ENCODE measurements at places on chromosomes 2 and 18.

GRCh38 chr2:109527846-109528705, 85.7 kb downstream of the SEPTIN10 start:
- DNase-seq: no peak

DNA sequence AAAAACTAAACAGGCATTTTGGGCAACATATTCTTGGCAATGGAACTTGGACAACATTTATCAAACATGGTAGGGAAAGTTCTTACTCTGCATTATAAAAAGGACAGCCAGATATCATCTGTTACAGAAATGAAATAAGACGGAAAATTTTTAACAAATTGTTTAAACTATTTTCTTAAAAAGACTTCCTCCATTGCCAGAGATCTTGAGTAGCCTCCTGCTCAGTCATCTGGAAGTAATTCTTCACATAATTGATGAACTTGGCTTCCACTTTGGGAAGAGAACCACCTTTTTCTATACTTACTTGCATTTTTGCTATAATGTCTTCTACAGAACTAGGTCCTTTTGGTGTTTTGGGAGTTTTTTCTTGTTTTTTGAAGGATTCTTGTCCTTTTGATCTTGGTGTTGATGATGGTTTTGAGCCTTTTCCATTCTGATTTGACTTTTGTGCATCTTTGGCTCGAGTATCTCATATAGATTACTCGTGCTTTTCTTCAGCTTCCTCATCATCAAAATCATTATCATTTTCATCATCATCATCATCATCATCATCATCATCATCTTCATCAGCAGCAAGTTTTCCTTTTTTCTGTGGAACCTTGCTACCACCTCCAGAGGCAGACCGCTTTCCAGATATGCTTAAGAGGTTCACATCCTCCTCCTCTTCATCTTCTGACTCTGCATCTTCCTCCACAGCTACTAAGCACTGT, 66.2 kb downstream of the CD28 start:
- no peak for DNase-seq

- no peak for DNase-seq
Measured at GRCh38 chr2:102520801-102521200, 47.8 kb downstream of the SLC9A4 start.

DNA sequence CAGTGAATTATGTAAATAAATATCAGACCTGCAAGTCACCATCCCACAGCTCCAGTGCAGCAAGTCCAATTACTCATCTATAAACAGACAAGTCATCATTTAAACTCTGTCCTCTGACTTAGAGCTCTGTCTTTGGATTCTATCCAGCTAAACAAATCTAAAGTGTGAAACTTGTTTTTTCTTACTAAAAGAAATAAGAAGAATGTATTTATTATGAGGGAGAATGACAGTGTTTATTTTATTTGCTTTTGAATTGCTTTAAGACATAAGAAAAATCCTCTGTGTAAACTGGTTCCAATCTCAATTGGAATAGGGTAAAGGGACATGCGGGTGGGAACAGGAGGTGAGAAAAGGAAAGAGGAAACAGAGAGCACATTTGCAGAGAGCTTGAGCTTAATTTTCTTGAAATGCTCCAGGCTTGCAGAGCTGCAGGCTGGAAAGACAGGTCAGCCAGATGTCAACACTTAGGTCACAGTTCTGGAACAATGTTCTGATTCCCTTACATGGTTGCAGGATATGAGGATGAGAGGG, 355.8 kb downstream of the MEIS1 start:
- DNase-seq: no peak

- no peak for DNase-seq
Measured at GRCh38 chr2:45668509-45668908, 17.0 kb downstream of the PRKCE start.

DNA sequence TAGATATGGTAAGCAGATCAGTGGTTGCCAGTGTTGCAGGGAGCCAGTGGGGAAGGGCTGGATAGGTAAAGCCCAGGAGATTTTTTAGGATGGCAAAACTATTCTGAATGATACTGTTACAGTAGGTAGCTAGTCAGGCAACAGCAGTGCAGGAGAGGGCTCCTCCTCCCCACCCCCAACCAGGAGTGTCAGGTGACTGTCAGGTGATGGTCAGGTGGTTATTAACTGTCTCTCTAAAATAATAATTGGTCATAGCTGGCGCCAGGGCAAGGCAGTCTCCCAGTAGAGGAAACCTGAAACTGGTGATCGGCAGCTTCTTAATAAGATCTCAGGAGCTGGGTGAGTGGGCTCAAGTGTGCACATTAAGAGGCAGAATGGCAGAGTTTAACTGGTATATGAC, 201.6 kb upstream of the PARD3B start:
- DNase-seq: no peak

DNA sequence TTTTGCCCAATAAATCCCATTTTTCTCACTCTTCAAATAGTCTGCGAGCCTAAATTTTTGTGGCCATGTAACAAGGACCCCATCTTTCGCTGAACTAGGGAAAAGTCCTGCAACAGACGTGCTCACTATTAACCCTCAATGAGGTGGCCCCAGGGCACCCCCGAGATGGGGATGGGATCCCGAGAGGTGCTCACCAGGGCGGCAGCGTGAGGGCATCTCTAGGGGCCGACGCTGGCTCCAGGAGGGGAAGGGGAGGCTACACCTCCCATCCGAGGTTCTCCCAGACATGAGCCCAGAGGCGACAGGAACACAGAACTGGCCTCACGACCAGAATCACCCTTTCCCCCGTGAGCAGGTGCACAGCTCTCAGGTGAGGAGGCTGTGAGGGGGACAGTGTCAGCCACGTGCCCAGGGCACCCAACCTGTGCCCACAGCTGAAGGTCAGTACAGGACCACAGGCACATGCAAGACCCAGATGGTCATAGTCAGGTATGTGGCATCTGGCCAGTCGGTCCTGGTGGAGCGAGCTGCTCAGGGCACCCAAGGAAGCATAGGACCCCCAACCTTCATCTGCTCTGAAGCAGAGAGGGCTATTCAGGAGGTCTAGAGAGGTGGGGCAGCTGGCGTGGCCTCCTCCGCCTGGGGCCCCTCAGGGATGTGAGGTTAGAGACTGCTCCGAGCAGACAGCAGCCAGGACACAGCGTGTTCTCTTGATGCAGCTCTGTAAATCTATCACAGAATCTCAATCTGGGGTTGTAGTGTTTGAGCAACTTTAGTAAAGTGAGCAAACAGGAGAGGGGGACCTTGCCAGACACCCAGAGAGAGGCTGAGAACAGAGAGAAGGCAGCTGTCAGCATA, 62.8 kb downstream of the PXDN start:
- DNase-seq: no peak

DNA sequence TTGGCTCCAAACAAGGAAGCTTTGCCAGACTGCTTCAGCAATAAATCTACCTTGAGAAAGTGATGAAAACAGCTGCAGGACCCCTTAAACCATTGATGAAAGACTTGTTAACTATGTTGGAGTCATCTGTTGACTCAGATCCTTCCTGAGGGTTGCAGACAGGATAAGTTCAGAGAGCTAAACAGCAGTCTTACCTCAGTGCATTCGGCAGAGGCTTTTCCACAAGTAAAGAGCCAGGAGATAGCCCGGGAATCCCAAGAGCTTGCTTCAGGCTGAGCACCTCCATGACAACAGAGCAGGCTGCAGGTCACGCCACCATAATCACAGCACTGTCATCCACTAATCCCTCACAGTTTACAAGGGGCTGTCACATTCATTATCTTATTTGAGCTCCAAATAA, 23.7 kb downstream of the KIAA2012 start:
- DNase-seq: no peak
